ENCODE measurements at places on chromosomes 13 and 19. TPM values are rescaled to one million over a fixed set of nuclear protein-coding genes. Genes with fewer than 3 reads are reported as not detected.

The KLK4 gene
- total RNA-seq: 330 TPM

- peak; percentile 89 for DNase-seq
Observed at GRCh38 chr19:17107546-17108452, 32.2 kb downstream of the MYO9B start.

GRCh38 chr13:51645154-51645650 is 60.9 kb downstream of the WDFY2 start:
- no peak for DNase-seq

GRCh38 chr13:79560954-79561353 is 80.0 kb downstream of the NDFIP2 start:
- DNase-seq: no peak

- no peak for DNase-seq
Observed at GRCh38 chr13:41398494-41399170, 58.7 kb upstream of the RGCC start.

- DNase-seq: no peak
Observed at GRCh38 chr19:18229474-18229873, 3.2 kb upstream of the PDE4C start.

DNA sequence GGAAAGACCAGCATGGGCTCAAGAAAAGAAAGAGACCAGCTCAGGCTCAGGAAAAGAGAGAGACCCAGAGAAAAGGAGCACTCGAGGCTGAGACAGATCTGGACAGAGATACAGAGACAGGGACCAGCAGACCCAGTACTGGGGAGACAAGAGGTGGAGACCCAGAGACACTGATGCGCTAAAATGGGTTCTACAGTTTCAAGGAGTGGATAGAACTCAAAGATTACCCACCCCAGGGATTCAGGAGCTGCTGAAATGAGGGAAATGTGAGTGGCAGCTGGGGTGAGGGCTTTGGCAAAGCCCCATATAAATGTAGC is 609 bp upstream of the ZSCAN18 start:
- no peak for DNase-seq
